Left lobe of liver (tissue), 2 donors: ENCODE measurements at places on chromosomes 2 and 18. TPM values are rescaled to one million over a fixed set of nuclear protein-coding genes. Genes with fewer than 3 reads are reported as not detected.

DNA sequence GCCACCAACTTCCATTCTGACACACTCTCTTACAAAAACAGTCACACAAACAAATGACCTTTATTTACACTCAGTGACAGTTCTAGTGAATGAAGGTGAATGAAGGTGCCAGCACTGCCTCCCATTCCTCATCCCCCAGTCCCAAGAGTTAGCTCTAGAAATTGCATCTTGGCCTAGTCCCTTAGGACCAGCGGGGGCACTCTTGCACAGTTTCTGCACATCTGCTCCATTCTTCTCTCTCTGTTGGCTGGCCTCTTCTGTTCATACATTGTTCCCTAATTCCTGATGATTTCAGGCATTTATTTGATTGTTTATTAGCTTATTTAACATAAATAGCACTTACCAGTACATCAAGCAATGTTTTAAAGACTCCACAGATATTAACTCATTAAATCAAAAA lies 30.9 kb downstream of the GAREM1 start:
- no peak for DNase-seq

DNA sequence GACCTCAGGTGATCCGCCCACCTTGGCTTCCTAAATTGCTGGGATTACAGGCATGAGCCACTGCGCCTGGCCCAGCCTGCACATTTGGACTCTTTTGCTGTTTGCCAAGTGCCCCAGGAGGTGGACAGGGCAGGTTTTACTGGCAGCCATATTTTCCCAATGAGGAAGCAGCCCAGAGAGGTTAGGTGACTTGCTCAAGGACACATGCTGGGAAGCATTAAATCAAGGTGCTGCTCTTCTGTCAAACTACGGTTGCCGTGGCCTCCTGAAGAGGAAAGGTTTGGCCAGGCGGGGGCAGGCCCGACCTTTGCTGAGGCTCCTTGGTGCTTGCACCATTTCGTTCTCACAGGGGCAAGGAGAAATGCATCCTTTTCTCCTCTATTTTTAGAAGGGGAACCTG lies 44.0 kb downstream of the DNMT3A start:
- no peak for DNase-seq

SERPINB3 gene
- total RNA-seq = not detected

GRCh38 chr2:71670430-71670795 lies 217.1 kb downstream of the DYSF start:
- DNase-seq = no peak

ERICH2 gene
- total RNA-seq = 1.5 TPM

- DNase-seq = no peak
Measured at GRCh38 chr2:182980115-182980514, 58.1 kb downstream of the NCKAP1 start.

LIPG gene
- total RNA-seq = 89.4 TPM

POMC gene
- total RNA-seq = 0.33 TPM

- DNase-seq = no peak
Measured at GRCh38 chr2:26179446-26179913, 6.6 kb downstream of the GAREM2 start.

CENPA gene
- total RNA-seq = 0.33 TPM

DNA sequence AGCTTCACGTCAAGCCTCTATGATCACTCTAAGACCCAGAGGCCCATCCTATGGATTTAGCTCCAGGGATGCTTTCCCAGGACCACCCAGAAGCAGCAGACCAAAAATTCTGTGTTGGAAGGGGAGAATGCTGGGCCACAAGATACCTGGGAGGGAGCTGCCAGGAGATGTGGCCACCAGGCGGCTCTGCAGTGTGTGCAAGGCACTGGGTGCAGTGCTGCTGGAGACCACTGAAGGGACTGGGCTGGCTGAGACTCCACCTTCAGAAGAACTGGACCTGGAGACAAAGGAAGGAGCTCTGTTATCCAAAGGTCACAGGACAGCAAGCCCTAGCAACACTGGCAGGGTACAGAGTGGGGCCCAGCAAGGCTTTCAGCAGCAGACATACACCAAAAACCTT lies 34.0 kb downstream of the KANSL3 start:
- no peak for DNase-seq

- DNase-seq = no peak
Measured at GRCh38 chr2:79670198-79670597, 157.3 kb downstream of the CTNNA2 start.

DNA sequence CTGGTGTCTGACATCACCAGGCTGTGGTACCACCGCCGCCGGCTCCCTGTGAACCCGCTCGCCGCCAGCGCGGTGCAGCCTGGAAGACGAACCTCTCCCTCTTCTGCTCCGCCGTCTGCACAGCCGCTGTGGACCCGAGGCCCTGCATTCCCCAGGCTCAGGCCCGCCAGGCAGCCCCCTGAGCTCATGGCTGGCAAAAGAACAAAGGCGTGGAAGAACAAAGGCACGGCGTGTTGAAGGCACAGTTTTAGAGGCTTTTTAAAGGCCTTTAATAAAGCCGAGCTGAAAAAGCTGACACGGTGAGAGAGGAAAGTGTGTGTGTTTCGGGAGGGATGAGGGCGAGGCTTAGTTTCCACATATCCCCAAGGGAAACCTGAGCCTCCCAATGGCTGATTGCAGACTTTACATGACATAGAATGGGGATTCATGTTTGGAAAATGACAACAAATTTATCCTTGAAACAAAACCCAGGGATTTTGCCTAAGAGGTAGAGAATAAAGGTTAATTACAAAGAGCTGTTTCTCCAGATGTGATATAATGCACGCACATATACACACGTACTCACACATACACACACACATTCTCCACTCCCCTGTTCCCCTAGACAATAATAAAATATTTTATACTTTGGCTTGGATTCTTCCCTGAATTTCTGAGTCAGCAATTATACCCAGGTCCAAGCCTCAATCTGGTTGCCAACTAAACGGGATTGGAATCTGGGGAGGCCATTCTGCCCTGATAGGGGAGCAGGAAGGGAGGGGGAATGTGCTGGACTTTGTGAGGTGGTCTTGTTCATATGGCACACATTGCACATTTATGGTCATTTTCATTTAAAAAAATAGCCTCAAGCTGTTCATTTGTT lies 39.7 kb downstream of the RFX8 start:
- no peak for DNase-seq

DNA sequence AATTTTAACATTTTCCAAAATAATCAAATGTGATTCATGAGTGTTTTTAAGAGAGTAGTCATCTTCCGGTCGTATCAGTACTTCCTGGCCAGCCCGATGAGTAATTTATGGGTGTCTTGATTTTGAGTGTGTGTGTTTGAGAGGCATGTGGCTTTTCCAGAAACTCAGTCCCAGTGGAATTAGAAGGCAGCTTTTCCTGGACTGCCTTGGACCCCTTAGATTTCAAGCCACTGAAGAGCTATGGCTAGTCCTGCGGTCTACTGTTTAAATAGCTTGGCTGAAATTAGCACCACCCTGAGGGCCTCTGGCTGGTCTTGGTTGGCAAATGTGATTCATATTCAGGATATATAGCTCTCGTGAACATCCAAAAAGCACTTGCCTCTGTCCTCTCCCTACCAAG lies 59.4 kb downstream of the HK2 start:
- DNase-seq = no peak
